ENCODE measurements at places on chromosomes 12 and 14.

- no peak for DNase-seq
Observed at GRCh38 chr14:53161758-53162435, 8.8 kb upstream of the DDHD1 start.

DNA sequence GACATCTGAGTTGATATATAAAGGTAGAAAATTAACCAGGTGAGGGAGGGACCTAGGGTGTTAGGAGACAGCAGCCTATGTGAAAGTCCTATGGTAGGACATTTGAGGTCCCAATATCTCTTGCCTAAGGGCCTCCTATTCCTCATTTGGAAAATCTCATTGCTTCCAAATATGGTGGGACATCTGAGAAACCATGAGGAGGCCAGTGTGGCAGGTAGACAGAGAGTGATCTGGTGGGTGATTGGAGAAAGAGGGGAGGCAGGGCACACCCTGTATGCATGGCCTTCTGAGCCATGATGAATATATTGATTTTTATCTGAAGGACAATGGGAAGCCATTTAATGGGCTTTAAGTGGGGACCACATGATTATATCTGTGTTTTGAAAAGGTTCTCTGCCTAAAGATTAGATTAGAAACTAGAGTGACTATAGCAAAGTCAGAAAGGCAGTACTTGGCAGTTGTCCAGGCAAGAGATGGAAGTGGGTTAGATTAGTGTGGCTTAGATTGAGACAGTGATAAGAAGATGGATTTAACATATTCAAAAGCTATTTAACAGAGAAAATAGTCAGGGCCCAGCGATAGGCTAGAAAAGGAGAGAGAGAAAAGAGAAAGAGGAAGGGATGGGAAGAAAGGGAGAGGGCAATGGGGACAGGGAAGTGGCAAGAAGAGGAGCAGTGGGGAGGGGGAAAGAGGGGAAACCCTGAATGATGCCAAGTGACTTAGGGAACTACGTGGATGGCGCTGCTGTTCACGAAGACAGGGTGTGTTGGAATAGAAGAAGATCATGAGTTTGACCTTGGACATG, 237.2 kb upstream of the SRRM4 start:
- no peak for DNase-seq

DNA sequence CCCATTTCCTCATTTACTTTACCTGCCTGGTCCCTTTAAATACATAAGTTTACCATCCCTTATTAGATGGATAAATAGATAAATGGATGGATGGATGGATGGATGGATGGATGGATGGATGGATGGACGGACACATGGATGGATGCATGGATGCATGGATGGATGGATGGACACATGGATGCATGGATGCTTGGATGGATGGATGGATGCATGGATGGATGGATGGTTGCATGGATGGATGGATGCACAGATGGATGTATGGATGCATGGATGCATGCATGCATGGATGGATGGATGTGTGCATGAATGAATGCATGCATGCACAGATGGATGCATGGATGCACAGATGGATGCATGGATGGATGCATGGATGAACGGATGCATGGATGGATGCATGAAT, 93.6 kb downstream of the DPF3 start:
- DNase-seq, result no peak

GRCh38 chr12:9615420-9616136, 7.9 kb upstream of the KLRB1 start:
- DNase-seq, result no peak

GRCh38 chr12:57051011-57051410, 1.1 kb upstream of the MYO1A start:
- no peak for DNase-seq

DNA sequence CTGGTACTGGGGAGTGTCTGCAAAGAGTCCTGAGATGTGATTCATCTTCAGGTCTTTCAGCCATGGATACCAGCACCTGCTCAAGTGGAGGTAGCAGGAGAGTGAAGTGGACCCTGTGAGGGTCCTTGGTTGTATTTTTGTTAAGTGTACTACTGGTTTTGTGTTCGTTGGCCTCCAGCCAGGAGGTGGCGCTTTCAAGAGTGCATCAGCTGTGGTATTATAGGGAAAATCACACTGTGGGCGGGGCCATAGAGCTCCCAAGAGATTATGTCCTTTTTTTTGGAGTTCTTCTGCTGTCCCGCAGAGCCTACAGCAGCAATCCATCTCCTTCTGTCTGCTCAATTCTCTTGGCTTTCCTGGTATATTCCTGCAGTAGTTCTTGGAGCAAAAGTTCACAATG, 66.8 kb downstream of the SPATA7 start:
- no peak for DNase-seq

- no peak for DNase-seq
Observed at GRCh38 chr14:93984987-93985410, 8.6 kb upstream of the ASB2 start.

Measured in activated naive CD8-positive, alpha-beta T cell treated with anti-CD3 and anti-CD28 coated beads, Interleukin-2, amount 50 U/mL, for 16 hours (primary cell).